ENCODE measurements at places on chromosomes 13 and 19.

DNA sequence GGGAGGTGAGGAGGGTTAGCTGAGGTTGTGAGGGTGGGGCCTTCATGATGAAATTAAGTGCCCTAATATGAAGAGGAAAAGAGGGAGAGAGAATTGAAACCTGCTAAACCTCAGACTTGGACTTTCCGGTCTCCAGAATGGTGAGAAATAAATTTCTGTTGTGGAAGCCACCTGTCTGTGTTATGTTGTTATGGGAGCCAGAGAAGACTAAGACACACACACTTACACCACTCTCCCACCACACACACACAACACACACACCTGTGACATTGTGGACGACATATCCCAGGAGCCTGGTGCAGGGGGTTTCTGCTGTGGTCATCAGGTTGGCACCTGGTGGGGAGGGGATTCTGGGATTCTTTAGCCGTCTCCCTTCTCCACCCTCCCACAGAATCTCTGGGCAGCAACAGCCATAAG is 14.0 kb downstream of the KLK4 start:
- DNase-seq, result no peak

GRCh38 chr19:51292971-51293370 is 18.5 kb upstream of the IGLON5 start:
- DNase-seq, result no peak

GRCh38 chr13:46043647-46044046 is 8.9 kb downstream of the ZC3H13 start:
- DNase-seq, result no peak

DNA sequence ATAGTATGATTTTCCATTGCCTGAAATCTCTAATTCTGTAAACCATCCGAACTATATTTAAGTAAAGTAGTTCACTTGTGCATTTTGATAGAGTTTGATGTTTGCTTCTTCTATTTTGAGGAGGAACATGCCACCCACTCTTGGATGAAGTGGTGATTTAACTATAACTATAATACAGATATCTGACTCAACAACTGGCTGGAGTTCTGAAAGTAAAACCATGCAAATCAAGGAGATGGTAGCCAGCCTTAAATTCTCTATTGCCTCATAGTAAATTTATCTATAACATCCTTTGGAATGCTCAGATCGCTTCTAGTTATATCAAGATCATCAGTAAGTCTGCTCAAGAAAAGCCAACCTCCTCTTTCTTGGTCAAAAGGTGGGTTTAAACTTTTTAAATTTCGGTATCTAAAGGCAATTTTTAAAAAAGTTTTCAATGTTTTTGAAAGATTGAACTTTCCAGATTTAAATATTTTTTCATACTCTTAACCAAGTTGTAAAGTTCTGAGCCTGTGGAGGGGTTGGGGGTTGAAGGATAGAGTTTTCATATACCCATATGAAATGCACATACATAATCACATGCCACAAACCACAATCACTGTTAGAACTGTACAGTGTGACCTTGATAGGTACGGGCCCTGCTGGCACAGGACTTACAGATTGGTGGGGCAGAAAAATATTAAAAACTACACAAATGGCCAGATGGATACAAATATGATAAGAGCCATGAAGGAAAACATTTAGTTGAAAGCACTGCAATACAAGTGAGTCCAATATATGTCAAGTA is 90.5 kb upstream of the RFC3 start:
- DNase-seq, result no peak

- DNase-seq, result no peak
Observed at GRCh38 chr19:34269968-34270621, 15.7 kb downstream of the GARRE1 start.

DNA sequence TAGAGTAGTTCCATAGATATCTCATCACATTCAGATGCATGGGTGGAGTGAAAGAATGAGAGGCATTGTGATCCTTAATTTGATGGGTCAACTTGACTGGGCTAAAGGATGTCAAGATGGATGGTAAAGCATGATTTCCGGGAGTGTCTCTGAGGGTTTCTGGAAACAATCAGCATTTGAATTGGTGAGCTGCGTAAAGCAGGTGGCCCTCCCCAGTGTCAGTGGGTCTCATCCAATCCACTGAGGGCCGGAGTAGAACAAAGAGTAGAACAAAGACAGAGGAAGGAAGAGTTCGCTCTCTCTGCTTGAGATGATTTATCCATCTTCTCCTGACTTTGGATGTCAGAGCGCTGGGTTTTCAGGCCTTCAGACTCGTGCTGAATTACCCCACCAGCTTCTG is 43.1 kb downstream of the SERP2 start:
- no peak for DNase-seq

- DNase-seq, result no peak
Observed at GRCh38 chr13:27044837-27045570, 126.6 kb downstream of the USP12 start.

GRCh38 chr19:51119101-51119500 is 5.6 kb upstream of the SIGLEC9 start:
- DNase-seq, result no peak

GRCh38 chr13:80860845-80861244 is 519.9 kb upstream of the SPRY2 start:
- no peak for DNase-seq

- no peak for DNase-seq
Observed at GRCh38 chr13:78046331-78046730, 127.7 kb upstream of the EDNRB start.

DNA sequence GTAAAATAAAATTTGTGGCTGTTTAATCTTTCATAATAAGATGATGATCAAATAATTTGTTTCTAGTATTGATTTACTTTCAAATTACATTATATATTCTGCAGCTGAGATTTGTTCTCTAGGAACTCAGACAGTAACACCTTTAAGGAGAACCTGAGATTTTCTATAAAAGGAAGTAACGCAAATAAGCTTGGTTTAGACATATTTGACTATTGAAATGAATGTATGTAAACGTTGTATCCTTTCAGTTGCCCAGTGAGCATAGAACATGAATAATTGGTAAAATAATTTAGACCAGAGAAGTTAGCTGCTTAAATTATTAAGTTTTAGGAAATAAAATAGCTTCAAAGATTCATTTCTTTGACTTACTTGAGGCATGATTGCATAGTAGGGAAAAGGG is 3.1 kb downstream of the CDK8 start:
- no peak for DNase-seq

DNA sequence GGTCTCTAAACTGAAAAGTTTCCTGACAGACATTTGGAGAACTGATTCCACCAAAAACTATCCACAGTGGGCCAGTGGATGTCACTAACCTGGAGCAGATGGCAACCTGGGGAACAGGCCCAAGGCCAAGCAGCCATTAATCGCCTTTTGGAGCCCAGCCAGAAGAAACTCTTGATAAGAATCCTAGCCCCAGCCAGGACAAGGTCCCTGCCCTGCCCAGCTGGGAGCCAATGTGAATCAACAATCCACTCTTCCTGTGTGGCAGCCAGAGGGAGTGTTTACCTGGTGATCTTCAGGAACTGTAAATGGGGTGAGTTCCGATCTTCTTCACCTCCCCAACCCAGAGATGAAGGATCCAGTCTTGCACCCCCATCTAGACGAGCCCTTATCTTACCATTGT is 14.5 kb upstream of the IGSF23 start:
- DNase-seq, result no peak

GRCh38 chr13:113219256-113219940 is 10.0 kb downstream of the CUL4A start:
- no peak for DNase-seq

DNA sequence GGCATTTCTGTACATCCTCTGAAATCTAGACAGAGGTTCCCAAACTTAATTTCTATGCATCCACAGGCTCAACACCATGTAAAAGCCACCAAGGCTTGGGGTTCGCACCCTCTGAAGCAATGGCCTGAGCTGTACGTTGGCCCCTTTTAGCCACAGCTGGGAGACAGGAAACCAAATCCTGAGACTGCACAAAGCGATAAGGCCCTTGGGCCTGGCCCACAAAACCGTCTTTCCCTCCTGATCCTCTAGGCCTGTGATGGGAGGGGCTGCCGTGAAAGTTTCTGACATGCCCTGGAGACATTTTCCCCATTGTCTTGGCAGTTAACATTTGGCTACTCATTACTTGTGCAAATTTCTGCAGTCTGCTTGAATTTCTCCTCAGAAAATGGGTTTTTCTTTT is 766.4 kb downstream of the GPC5 start:
- no peak for DNase-seq

DNA sequence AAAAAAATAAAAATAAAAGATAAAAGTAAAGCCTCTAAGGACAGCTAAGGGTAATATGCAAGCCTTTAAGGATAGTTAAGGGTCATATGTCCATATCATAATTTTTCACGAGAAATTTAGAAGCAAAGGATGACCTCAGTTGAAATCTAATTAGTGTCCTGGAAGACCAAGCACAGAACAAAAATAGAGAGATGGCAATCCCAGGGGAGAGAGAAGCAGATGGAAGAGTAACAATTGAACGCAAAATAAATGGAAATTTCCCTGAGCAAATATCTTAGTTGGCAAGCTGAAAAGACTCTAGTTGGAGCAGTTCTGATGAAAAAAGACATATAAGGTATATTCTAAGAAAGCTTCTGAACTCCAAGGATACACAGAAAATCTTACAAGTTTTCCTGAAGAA is 275.4 kb downstream of the NALCN start:
- no peak for DNase-seq

GRCh38 chr19:33438987-33439781 is 65.7 kb downstream of the CEBPG start:
- DNase-seq, result no peak

DNA sequence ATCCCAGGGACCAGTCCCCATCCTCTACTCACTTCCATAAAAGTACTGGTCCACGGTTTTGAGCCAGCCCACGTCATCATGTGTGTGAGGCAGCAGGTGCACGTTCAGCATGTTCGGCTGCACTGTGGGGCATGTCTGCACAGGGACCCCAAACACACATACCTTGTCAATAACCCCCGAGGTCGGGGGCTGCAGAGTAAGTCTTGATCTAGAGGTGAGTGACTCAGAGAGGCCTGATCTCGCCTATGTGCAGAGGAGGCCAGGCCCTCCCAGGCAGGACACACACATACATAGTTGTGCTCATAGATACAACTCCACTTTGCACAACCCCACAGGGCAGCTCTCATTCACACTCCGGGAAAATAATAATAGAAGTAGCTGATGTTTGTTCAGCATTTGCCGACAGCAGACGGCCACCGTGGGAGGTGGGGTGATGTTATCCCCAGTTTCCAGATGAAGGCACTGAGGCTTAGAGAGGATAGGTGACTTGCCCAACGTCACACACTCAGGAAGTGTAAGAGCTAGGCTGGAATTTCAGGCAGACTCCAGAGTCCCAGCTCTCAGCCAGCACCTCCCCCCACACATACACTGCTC is 774 bp downstream of the MAN2B1 start:
- DNase-seq, result no peak

GRCh38 chr13:75135325-75135825 is 346.6 kb downstream of the TBC1D4 start:
- no peak for DNase-seq

DNA sequence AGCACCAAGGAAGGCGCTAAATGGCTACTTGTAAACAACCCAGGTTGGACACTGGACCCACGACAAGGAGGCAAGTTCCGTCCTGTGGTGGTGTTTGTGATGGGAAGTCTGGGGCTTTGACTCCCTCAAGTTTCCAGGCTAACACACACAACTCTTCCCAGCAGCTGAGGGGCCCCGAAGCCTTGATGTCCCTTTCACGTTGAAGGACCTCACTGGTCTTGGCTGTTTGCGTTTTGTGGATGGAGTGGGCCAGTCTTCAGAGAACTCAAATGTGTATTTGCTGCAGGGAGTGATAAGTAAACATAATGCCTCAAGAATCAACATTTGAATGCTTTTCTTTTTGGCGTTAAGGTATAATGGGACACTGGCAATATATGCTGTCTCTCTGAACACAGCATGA is 199.2 kb downstream of the TM9SF2 start:
- DNase-seq, result no peak

DNA sequence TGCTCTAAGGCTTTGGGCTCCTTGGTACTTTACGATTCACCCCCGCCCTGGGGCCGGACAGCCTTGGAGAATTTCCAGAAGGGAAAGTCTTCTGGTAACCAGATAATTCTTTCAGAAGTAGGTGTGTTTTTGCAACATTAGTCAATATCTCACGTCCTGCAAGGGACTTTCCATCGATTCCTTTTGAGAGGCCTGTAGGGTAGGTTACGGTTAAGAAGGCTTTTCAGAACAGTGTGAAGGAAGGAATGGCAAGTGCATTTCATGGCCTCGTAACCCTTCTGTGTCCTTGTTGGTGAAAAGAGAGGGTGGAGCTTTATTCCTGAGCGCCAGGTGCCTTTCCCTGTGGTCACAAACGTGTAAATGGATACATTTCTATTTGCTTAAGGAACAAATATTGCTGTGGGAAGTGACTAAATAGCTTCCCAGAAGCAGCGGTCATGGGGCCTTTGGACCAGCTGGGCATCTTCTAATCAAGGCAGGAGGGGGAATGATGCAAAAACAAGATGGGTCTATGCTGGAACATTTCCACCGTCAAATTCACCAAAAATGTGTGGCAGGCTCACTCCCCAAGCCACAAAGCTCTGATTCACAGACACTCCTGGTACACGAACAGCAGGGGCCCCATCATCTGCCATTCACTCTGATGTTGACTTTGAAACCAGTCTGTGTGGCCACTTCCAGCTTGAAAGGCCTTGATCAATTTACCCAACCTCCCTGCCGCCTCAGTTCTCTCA is 99.2 kb downstream of the ANKRD10 start:
- no peak for DNase-seq

GRCh38 chr13:25192936-25193335 is 20.8 kb upstream of the AMER2 start:
- no peak for DNase-seq

- no peak for DNase-seq
Observed at GRCh38 chr13:46211116-46211482, 629 bp upstream of the LRRC63 start.

DNA sequence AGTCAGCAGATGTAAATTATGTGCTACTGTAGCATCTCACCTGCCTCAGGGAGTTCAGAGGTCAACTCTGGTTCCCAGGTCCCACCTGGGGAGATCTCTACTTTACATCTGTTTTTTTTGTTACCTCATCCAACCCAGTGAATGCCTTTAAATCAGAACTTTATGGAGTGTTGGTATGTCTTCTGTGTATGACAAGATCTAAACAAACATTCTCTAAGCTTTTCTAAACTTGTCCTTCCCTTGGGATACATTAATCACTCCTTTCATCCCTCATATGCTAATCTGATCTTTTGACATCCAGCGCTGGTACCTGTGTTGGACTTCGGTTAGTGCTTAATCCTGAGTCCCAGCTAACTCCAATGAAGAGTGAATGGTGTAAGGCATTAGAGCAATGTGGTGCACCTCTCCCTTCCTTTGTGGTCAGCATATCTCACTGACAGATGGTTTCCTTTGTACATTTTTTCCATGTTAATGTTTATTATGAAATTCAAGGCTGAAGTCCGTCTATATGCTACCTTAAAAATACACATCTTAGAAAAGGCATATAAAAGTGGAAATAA is 213.4 kb downstream of the ABCC4 start:
- DNase-seq, result no peak
